Stimulated activated CD8-positive, alpha-beta memory T cell treated with anti-CD3 and anti-CD28 coated beads, Interleukin-15, amount 100 ng/mL, for 48 hours (primary cell): ENCODE measurements at places on chromosomes 2 and 18.

DNA sequence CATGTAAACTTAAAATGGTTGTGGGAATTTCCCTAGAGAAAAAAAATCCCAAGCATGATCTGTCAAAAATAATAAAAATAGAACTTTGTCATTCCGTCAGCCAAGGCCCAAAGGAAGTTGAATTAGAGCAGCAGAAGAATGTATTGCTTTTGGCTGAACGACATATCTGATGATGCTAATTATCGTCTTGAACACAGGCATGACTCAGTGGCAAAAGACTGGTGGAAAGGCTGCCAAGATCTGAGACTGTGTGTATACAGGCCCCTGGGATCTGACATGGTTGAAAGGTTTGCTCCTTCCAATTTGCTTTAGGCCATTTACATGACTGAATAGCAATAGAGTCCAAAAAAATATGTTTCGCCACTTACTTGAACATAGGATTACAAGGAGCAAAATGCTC lies 1057.1 kb upstream of the CRIM1 start:
- no peak for DNase-seq

DNA sequence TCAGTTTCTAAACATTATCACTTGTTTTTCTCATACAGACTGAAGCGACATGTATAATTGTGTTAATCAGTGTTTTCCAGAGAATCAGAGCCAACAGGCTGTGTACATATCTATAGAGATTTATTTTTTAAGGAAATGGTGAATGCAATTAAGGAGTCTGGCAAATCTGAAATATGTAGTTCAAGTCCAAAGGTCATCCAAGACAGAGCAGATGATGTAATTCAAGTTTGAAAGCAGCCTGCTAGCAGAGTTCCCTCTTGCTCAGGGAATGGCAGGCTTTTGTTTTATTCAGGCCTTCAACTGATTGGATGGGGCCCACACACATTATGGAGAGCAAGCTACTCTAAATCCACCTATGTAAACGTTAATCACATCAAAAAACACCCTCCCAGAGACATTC lies 282.6 kb downstream of the CBLN2 start:
- no peak for DNase-seq

DNA sequence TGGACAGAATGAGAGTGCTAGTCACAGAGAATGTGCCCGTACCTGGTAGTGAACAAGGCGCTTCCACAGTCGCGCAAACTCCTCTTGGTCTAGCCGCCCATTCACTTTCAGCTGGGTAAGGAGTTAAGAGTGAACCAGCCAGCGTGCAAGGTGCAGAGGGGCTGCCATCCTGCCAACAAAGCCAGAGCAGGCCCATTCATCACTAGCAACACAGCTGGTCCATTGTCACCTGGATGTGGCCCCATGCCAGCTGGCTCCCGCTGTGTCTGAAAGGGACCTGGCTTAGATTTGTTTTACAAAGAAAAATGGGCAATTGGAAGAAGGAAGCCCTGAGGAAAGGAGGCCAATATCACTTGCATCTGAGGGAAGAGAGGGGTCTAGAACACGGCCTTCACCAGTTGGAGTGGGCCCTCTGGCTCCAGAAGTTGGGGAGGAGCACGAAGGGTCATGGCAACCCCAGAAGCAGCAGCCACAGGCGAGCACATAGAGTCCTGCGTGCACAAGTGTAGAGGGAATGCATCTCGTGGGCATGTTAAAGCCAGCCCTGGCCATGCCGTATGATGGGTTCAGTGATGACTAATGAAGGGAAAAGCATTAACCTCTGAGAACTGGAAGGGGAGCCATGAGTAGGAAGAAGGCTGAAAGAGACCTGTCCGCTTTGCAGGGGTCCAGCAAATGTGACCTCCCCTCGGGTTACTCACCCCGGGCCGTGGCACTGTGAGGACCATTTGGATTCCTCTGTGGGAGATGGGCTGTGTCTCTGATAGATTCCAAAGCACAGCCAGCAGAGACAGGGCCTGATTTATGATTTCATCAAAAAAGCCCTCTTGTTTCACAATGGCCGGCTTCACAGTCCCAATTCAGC lies 70.6 kb downstream of the CAPN13 start:
- no peak for DNase-seq

DNA sequence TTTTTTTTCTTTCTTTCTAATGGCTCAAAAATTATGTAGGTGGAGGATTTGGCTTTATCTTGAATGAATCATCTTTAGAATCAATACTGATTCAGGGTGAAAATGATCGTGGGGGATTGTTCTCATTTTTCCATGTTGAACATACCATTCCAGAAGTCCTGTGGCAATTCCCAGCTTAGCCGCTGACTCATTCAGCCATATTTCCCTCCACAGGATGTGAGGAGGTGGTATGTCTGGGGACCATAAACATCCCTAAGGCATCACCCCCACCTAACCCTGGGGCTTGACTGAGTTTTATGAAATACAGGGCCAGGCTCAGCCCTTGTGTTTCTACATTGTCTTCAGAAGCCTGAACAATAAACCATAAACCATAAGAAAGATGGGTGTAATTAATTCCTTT lies 92.7 kb upstream of the FN1 start:
- DNase-seq: no peak

DNA sequence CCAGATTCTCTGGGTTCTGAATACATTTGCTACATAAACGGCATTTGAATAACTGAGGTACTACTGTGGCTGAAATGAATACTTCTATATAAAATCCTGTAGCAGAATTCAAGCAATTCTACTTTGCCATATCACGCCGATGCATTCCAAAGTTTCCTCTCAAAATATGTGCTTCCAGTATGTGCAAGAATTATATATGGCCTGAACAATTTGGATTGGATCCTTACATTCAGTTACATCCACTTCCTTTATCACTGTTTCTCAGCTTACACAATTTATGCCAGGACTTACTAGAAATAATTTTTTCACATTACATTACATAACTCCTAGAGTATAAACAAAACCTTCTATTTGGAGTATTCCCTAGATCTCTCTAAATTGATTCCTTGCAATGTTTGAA lies 46.3 kb upstream of the STAT4 start:
- DNase-seq: no peak
